Right forelimb (tissue), 1 donor: ENCODE measurements at places on chromosomes 3 and 15.

DNA sequence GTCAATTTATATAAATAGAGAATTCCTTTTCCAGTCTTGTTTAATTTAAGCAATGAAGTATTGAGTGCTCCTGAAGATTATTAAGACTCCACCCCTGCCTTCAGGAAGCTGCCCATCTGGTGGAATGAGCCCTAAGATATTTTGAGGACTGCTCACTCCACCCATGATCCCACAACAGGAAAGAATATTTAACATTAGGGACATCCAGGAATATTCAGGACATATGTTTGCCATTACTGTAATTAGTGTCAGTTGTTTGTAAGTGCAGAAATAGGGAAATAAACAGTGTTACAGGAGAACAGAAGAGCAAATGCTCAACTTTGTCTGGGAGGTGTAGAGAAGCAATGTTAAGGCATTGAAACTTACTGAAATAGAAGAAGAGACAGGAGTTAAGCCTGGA, 375.0 kb downstream of the ROBO2 start:
- no peak for DNase-seq

- no peak for DNase-seq
Observed at GRCh38 chr3:77373619-77374018, 333.7 kb downstream of the ROBO2 start.

DNA sequence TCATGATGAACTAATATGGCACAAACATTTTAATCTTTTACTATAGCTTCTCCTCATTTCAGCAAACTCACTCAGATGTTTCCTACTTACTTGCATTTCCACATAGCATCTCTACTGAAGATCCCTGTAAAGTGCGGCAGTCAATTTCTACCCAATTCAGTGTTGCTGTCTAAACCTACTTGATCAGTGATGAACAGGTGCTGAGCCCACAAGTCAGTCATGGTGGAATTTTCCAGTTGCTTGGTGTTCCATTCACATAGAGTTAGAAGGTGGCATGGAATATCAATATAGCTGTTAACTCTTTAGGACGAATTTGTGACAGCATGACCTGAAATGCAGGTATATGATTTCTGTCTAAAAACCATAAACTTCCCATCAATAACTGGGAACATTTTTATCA, 22.7 kb downstream of the MRPL3 start:
- DNase-seq = no peak

DNA sequence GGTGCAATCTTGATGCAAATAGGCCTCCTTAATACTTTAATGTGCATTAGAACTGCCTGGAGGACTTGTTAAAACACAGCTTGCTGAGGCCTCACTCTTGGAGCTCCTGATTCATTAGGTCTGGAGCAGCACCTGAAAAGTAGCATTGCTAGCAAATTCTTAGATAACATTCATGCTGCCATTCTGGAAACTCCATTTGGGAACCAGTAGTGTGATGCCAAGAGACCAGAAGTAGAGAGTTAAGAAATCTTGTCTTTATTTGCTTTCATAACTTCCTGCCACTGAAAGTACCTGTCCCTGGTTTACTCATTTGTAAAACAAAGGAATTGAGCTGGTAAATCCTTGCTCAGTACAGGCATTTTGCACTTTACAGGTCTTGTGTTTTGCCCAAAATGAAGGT, 72.0 kb downstream of the RAP2B start:
- DNase-seq = no peak

GRCh38 chr3:37680401-37680800, 181.3 kb upstream of the CTDSPL start:
- DNase-seq = peak; percentile 58

DNA sequence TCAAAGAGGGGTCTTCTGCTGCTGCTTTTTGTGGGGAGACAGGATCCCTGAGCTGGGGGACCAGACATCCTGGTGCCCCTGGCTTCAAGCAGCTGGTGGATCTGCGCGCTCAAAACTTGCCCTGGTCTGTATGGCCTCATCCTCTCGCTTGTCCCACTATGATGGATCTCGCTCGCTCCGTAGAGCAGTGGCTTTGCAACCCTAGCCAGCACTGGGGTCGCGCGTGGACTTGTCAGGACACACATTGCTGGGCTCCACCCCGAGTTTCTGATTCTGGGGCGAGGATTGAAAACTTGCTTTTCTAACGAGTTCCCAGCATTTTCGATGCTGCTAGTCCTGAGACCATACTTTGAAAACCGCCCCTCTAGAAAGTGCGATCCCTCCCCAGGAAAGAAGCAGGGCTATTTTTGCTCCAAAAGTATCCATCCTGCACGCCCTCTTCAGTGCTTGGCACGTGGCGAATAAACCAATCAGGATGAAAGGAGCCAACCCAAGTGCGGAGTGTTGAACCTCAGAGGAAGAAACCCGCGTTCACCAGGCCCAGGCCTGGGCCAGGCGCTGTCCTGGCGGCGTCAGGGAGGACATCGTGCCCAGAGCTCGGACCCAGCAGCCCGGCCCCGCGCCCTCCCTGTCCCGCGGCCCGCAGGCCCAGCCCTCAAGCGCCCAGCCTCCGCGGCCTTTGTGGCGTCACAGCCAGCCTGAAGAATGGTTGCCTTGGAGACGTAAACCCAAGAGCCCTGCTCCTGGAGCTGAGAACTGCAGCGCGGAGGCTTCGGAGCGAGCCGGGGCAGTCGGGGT, at the start of gene CFAP100:
Gene CFAP100 (plus strand): TSS at position 731 of the 798 bp plus-strand sequence. CDS start 1,092 bp downstream, outside the sequence.
- peak; percentile 58 for DNase-seq

- no peak for DNase-seq
Observed at GRCh38 chr3:129345971-129346370, 67.3 kb downstream of the HMCES start.

DNA sequence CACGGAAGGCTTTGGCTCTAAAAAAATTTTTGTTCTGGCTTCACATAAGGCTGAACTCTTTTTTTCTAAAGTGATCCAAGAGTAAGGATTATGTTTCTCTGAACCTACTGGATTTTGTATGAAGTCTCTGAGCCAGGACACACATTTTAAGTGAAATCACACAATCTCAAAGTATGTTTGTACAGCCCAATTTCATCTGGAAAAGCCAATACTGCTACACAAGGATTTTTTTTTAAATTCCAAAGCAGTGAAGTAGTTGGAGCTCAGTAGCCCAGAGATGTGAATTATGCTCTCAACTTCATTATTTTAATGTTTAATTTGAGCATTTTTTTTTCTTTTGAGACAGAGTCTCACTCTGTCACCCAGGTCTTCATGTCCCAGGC, 243.9 kb downstream of the FAM43A start:
- DNase-seq = no peak

DNA sequence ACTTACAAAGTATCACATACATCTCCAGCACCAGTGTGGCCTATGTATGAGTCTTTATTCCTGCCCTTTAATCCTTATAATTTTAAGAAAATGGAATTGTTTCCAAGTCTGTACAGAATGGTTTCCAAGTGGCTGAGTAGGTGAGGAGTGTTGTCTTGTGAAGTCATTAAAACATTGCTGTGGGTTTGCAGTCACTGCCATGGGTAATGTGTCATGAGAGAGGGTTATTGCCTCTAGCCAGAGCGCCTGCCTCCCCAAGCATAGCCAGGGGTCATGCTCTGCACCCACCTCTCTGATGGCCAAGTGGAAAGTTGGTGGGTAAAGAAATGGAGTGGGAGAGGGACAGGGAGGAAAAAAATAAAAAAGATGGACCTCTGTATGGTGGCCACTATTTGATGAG, 25.3 kb downstream of the TRAK1 start:
- DNase-seq = no peak

- no peak for DNase-seq
Observed at GRCh38 chr3:158788446-158788845, 13.4 kb upstream of the MFSD1 start.

GRCh38 chr3:171348121-171348520, 112.1 kb downstream of the TNIK start:
- DNase-seq = no peak

DNA sequence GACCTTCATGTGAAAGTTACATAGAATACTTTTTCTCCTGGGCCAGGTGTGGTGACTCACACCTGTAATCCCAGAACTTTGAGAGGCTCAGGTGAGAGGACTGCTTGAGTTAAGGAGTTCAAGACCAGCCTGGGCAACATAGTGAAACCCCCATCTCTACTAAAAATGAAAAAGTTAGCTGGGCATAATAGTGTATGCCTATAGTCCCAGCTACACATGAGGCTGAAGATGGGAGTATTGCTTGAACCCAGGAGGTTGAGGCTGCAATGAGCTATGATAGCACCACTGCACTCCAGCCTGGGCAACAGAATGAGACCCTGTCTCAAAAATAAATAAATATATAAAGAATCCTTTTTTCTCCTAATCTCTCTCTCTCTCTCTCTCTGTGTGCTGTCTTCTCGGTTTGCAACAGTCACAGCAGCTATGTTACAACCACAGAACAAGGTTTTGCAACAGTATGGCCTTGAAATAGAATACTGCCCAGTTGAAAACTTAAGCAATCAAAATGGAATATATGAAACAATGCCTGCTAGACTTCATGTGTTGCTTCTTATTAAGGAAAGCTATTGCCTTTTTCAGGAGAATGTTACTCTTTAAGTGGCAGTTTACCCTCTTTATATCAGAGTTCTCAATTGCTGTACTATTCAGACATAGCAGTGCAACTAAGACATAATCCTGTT, 12.3 kb upstream of the DENND4A start:
- DNase-seq = no peak

- DNase-seq = no peak
Observed at GRCh38 chr3:73808862-73809509, 184.2 kb upstream of the PDZRN3 start.

DNA sequence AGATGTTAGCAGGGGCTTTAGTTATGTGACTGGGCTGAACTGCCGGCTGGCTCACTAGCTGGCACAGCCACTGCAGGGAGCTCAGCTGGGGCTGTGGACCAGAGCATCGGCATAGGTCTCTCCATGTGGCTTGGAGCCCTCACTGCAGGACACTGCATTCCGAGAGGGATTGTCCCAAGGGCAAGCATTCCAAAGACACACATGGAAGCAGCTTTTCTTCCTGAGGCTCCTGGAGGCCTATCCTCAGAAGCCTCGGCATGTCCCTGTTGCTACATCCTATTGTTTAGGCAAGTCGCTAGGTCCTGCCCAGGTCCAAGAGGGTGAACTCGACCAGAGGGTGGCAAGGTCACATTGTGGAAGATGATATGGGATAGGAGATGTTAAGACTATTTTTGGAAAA, 209.8 kb downstream of the PLCL2 start:
- no peak for DNase-seq

DNA sequence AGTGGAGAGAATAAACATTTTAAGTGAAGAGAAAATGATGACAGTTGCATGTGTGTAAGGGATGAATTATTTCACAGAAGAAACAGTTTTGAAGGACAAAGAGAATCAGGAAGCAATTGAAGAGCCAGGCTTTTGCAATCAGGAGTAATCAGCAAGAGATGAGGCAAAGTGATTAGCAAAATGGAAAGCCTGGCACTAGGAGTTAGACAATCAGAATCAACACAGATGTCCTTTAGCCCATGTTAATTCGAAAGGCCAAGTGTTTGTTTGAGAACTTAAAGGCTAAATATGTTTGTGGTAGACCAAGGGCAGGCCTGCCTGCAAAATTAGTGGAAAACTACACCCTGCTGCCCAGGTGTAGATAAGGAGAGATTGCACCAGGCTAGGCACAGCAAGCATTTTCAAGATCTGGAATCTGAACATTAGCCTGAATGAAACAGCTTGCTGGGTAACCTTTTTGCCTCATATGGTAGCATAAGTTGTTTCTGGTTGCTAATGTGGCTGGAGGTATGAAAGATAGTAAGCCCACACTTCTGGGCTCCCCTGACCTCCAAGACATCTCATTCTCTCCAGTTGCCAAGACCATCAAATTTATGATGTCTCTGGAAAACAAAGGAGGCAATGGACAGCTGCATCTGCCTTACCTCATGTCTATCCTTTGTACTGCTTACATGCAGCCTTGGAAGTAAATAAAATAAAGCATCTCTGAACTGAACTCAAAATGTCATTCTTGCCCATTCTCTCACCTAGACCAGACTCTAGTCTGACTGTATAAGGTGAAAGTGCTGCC, 22.0 kb upstream of the LEKR1 start:
- no peak for DNase-seq

- no peak for DNase-seq
Observed at GRCh38 chr3:13167829-13168228, 94.6 kb upstream of the IQSEC1 start.

DNA sequence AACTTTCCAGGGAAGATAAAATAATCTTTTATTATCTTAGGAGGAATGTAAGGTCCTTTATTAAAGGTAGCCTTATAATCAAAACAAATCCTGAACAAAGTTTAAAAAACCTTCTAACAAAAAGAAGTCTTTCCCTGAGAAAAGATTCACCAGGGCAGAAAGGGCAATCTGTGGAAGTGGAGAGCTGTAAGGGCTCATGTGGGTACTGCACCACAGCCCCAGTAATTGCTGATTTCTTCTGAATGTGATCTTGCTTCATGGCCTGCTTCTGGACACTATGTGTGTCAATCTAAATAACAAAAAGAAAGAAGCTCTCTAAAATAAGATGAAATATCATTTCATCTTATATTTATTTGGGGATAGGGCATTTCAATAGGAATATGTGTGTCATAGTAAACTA, 1501.6 kb downstream of the OTOL1 start:
- no peak for DNase-seq

DNA sequence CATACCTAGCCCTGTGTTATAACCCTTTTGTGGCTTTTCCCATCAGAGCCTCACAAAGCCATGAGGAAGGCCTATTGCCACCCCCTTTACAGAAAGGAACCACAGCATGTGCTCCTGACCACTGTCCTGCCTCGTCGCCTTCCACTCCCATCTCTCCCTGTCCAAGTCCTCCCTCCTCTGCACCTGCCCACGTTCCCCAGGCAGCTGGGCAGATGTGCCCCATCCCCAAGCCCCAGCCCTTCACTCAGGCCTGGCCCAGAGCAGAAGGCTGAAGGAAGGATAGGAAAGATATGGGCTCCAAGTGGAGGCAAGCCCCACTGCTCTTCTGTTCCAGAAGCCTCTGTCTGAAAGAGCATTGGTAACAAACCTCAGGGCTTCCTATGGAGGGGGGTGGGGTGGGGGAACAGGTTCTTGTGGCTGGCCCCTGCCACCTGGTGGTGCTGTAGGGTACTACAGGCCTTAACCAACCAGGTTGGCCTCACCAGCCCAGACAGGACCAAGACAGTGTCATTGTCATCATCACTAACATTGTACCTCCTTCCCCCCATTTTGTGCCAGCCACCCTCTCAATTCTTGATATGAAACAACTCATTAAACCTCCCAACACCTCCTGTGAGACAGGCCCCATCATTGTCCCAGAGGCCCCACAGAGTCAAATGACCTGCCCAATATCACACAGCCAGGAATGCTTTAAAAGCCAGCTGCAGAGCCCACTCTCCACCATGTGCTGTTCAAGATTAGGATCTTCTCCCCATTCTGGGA, 10.0 kb downstream of the POC1A start:
- DNase-seq = peak; percentile 90

- DNase-seq = no peak
Observed at GRCh38 chr3:194598771-194599557, 34.3 kb downstream of the TMEM44 start.

DNA sequence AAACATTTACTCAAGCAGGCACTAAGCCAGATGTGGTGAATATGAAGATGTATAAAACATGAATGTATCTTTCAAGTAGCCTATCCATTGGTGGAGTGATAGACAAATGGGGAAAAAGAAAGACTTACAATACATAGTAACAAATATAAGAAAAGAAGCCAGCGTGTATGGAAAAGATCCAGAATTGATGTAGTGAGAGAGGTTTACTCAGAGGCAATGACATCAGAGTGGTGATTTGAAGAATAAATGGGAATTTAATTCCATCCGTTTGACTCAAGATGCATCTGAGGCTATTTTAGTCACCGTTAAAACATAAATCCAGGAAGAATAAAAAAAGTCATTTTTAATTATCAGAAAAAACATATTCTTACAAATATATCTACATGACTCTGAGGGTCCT, 162.6 kb downstream of the IL1RAP start:
- DNase-seq = no peak

GRCh38 chr15:52263563-52264282, 31.9 kb downstream of the MYO5C start:
- DNase-seq = no peak
